ENCODE measurements at places on chromosomes 5 and 9. TPM values are rescaled to one million over a fixed set of nuclear protein-coding genes. Genes with fewer than 3 reads are reported as not detected.

DNA sequence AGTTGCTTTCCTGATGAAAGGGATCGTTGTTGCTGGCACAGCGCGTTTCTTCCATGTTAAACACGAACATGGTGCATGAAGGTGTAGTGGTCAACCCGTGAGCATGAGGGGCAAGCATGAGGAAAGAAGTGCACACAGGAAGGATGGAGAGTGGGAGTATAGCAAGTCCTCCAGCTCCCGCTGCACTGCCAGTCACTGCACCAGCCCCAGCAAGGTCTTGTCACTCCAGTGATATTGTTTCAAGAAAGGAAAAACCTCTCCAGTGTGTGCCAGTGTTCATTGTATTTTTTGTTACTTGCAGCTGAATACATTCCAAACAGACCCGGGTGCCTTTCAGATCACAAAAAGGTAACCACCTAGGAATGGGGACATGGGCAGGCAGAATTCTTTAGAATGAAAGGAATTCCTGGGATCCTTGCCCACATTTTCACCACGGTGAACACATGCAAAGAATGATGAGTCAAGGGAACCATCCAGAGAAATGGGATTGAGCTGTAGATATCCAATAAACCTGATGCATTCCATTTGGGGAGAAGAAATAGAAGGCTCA, 186.3 kb downstream of the AOPEP start:
- no peaks in the 10 kb centered on the region for H3K27me3 ChIP-seq
- no peaks in the 10 kb centered on the region for H3K36me3 ChIP-seq
- H3K4me1 ChIP-seq, result peaks cover 27% of the 10 kb centered on the region
- H3K4me3 ChIP-seq, result no peak overlapping the region
- peak; percentile 89 for DNase-seq

DNA sequence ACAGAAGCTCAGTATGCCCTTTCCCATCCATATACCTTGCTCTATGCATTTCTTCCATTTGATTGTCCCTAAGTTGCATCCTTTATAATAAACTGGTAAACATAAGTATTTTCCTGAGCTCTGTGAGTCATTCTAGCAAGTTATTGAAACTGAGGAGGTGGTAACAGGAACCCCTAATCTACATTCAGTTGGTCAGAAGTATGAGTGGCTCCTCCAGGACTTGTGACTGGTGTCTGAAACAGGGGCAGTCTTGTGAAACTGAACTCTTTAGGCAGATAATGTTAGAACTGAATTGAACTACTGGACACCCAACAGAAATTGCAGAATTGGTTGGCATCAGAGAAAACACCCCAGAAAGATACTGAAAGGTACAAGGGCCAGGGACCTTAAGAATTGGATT, 133.1 kb upstream of the POU5F2 start:
- H3K4me1 ChIP-seq, result peaks cover 10% of the 10 kb centered on the region
- peak; percentile 10 for DNase-seq
- no peak overlapping the region for H3K27ac ChIP-seq
- H3K36me3 ChIP-seq, result no peaks in the 10 kb centered on the region

DNA sequence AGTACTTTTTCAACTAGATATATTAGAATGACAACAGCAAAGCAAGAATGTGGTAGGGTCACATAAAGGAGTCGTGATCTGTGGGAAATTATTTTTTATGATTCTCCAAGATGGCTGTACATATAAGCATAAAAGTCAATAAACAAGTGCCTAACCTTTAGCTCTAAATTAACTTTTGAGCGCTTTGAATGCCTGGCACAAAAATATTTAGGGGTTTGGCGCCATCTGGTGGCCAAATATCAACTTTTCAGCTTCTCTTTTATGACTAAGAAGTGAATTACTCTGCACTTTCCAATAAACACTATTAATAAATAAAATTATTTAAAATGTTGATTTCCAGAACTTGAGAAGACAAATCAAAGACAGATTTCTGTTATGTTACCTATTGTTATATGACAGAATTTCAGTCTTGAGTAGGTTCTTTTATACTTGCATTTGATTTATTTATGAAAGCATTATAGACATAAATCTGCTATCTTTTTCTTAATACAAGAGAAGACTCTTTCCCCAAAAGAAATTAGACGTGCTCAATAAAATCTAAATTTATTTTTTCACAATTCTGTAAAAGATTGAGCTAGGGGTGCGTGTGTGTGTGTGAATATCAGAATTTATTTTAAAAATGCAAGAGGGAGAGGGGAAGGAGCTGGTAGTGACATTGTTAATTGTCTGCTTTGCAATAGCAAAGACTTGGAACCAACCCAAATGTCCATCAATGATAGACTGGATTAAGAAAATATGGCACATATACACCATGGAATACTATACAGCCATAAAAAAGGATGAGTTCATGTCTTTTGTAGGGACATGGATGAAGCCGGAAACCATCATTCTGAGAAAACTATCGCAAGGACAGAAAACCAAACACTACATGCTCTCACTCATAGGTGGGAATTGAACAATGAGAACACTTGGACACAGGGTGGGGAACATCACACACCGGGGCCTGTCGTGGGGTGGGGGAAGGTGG, 36.7 kb upstream of the ARRDC3 start:
- no peak overlapping the region for H3K4me3 ChIP-seq
- no peaks in the 10 kb centered on the region for H3K27me3 ChIP-seq
- peak; percentile 63 for DNase-seq
- H3K4me1 ChIP-seq, result no peaks in the 10 kb centered on the region
- H3K27ac ChIP-seq, result no peak overlapping the region
- no peaks in the 10 kb centered on the region for H3K36me3 ChIP-seq

- DNase-seq, result no peak
- H3K4me1 ChIP-seq, result no peaks in the 10 kb centered on the region
- no peaks in the 10 kb centered on the region for H3K27me3 ChIP-seq
- H3K4me3 ChIP-seq, result no peak overlapping the region
- no peaks in the 10 kb centered on the region for H3K36me3 ChIP-seq
Measured at GRCh38 chr5:103254921-103255320, 3.6 kb upstream of the MACIR start.

GDNF gene
- total RNA-seq, result 3.7 TPM

TRPM3 gene
- total RNA-seq, result not detected

DNA sequence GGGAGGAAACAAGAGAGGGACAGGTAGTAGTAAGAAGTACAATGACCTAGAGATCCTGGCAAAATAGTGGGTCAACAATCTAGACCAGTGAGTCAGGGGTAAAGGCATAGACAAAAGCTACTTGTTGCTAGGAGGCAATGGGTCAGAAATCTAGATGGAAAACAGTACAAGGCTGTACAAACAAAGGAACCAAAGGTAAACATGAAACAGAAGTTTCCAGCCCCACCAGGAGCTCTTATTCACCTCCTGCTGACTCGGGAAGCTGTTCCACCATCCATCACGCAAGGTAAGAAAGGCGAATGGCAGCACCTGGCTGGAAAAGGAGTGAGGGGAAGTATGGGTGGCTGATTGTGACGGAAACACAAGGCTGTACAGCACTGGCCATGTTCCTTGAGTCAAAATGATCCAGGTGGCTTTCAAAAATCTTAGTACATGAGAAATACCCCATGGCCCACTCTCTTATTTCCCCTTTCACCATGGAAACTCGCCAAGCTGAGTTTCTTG, 70.5 kb upstream of the RAI14 start:
- peak overlapping the region; percentile 98 for H3K27ac ChIP-seq
- H3K27me3 ChIP-seq, result no peaks in the 10 kb centered on the region
- no peaks in the 10 kb centered on the region for H3K36me3 ChIP-seq
- peaks cover 54% of the 10 kb centered on the region for H3K4me1 ChIP-seq
- DNase-seq, result peak; percentile 71

DNA sequence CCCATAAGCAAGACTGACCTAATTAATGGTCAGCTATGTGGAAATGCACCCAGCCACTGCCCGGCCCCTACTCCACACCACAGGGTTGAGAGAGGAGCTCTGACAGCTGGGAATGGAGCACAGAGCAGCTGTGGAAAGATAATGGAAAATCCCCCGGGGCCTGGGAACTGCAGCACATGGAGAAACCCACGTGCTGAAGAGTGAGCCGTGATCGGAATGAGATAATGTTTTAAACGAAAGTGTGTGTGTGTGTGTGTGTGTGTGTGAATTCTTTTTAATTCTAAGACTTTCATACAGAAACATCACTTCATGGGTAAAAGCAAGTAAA, 13.1 kb upstream of the SLC12A7 start:
- H3K27ac ChIP-seq, result no peak overlapping the region
- peaks cover 23% of the 10 kb centered on the region for H3K27me3 ChIP-seq
- no peak overlapping the region for H3K4me3 ChIP-seq
- no peaks in the 10 kb centered on the region for H3K4me1 ChIP-seq

GABBR2 gene
- total RNA-seq, result 10.2 TPM

GRCh38 chr5:61788548-61788947, 456.5 kb downstream of the ZSWIM6 start:
- no peak overlapping the region for H3K4me3 ChIP-seq
- DNase-seq, result no peak
- no peaks in the 10 kb centered on the region for H3K4me1 ChIP-seq
- H3K27ac ChIP-seq, result no peak overlapping the region

- H3K27ac ChIP-seq, result no peak overlapping the region
- H3K27me3 ChIP-seq, result 0 out of 2 replicates have a peak, but pooled peaks cover 7% of the 10 kb centered on the region
- DNase-seq, result peak; percentile 71
- no peaks in the 10 kb centered on the region for H3K36me3 ChIP-seq
- no peak overlapping the region for H3K4me3 ChIP-seq
Measured at GRCh38 chr9:34501889-34502425, 20.8 kb downstream of the ENHO start.

DNA sequence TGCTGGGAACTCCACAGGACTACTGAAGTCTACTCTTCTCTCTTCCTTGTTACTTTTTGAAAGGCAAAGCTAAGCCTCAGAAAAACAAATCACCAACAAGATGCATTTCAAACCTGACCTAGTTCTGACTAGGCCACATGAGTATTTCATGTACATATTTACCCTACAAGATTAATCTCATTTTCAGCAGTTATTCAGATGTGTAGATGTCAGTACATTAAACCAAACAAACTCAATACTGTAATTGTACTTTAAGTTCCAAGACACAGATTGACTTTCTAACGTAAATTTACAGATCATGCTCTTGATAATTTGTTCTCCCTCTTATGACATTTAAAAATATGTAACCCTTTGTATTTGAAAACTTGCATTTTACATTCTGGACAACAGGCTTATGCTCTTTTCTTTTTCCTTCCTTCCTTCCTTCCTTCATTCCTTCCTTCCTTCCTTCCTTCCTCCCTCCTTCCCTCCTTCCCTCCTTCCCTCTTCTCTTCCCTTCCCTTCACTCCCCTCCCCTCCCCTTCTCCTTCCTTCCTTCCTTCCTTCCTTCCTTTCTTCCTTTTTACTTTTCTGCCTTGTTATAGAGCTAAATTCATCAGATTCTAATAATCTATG, 1653.4 kb downstream of the EFNA5 start:
- H3K4me3 ChIP-seq, result no peak overlapping the region
- H3K27me3 ChIP-seq, result no peaks in the 10 kb centered on the region
- H3K27ac ChIP-seq, result no peak overlapping the region
- DNase-seq, result no peak
- no peaks in the 10 kb centered on the region for H3K4me1 ChIP-seq
- H3K36me3 ChIP-seq, result no peaks in the 10 kb centered on the region

DNA sequence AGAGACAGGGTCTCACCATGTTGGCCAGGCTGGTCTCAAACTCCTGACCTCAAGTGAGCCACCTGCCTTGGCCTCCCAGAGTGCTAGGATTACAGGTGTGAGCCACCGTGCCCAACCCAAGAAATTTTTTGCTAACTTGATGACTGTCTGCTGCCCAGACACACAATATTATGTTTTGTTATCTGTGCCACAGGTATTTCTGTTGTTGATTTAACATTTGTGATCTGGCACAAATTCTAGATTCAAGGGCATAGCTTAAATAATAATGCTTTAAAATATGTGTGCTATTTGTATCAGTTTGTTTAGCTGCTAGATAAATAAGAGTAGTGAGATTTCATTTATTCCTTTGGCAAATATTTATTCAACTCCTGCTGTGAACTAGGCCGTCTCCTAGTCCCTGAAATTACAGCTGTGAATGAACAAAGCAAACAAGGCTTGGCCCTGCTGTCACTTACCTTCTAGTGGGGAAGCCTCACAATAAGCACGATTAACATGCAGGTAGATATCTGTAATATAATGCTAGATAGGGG, 35.3 kb downstream of the GAPVD1 start:
- DNase-seq, result no peak
- H3K27ac ChIP-seq, result no peak overlapping the region
- no peaks in the 10 kb centered on the region for H3K4me1 ChIP-seq
